Thoracic aorta (tissue), 2 donors: ENCODE measurements at places on chromosomes 2 and 18. TPM values are rescaled to one million over a fixed set of nuclear protein-coding genes. Genes with fewer than 3 reads are reported as not detected.

- H3K36me3 ChIP-seq: peaks cover 8% of the 10 kb centered on the region
- no peak for DNase-seq
- H3K27ac ChIP-seq: no peak overlapping the region
- no peaks in the 10 kb centered on the region for H3K27me3 ChIP-seq
- no peak overlapping the region for H3K4me3 ChIP-seq
Measured at GRCh38 chr2:160042054-160042453, 20.4 kb downstream of the PLA2R1 start.

GRCh38 chr2:127608061-127609030, 37.6 kb upstream of the GPR17 start:
- H3K4me1 ChIP-seq: no peaks in the 10 kb centered on the region
- H3K4me3 ChIP-seq: no peak overlapping the region
- H3K36me3 ChIP-seq: no peaks in the 10 kb centered on the region
- DNase-seq: no peak
- H3K27ac ChIP-seq: no peak overlapping the region

The SOX11 gene
- not detected for total RNA-seq

DNA sequence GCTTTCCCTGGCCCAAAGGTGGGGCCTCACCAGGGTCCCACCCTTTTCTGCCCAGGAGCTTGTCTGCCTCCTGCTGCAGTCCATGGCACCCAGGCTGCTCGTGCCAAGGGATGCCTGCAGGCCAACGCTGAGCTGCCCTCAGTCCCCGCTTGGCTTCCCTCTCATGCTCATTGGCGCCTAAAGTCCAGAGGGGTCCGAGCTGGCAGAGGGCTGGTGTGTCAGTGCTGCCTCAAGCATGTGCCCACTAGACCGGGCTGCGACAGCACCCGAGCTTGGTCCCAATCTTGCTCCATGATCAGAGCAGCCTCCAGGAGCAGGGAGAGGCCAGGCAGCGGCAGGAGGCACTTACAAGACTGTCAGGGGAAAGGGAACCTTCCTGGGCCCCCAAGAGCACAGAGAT, 287.0 kb downstream of the ICOS start:
- peaks cover 20% of the 10 kb centered on the region for H3K4me1 ChIP-seq
- no peak overlapping the region for H3K27ac ChIP-seq
- DNase-seq: no peak

GRCh38 chr18:43914018-43914417, 636.7 kb upstream of the SYT4 start:
- H3K27ac ChIP-seq: no peak overlapping the region
- no peak overlapping the region for H3K4me3 ChIP-seq
- no peaks in the 10 kb centered on the region for H3K27me3 ChIP-seq
- H3K4me1 ChIP-seq: no peaks in the 10 kb centered on the region
- H3K36me3 ChIP-seq: no peaks in the 10 kb centered on the region

DNA sequence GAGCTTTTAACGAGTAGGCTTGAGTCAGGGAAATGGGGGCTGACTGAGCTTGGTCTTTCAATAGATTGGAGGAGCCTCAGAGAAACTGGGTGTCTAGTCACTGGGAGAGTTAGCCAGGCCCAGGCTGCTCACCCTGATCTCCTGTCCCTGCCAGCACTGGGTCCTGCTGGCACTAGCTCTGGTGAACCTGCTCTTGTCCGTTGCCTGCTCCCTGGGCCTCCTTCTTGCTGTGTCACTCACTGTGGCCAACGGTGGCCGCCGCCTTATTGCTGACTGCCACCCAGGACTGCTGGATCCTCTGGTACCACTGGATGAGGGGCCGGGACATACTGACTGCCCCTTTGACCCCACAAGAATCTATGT, 720 bp downstream of the KRTCAP3 start:
- peak overlapping the region; percentile 65 for H3K27ac ChIP-seq
- DNase-seq: no peak
- H3K27me3 ChIP-seq: no peaks in the 10 kb centered on the region
- H3K4me3 ChIP-seq: no peak overlapping the region

DNA sequence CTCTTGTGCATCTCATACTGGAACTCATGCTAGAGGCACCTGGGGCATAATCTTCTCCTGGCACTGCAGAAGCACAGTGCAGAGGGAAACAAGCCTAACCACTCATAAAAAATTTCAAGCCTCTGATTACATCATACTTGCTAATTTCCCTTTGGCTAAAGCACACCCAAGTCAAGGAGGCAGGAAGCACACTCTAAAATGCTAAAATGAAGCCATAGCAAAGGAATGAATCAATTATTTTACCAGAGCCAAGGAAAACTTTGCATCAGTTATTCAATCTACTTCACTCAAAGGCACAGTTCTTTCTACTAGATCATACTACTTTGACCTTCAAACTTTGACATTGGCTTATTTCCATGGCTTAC, 79.6 kb upstream of the SPOPL start:
- no peak overlapping the region for H3K4me3 ChIP-seq
- H3K36me3 ChIP-seq: no peaks in the 10 kb centered on the region
- H3K4me1 ChIP-seq: peaks cover 9% of the 10 kb centered on the region
- no peaks in the 10 kb centered on the region for H3K27me3 ChIP-seq

- no peak for DNase-seq
- H3K27me3 ChIP-seq: no peaks in the 10 kb centered on the region
- no peak overlapping the region for H3K4me3 ChIP-seq
- no peak overlapping the region for H3K27ac ChIP-seq
- H3K4me1 ChIP-seq: peaks cover 12% of the 10 kb centered on the region
Measured at GRCh38 chr2:121161272-121161671, 123.7 kb downstream of the TFCP2L1 start.

The INO80B gene
- 17.8 TPM for total RNA-seq

The LONRF2 gene
- 17.4 TPM for total RNA-seq

DNA sequence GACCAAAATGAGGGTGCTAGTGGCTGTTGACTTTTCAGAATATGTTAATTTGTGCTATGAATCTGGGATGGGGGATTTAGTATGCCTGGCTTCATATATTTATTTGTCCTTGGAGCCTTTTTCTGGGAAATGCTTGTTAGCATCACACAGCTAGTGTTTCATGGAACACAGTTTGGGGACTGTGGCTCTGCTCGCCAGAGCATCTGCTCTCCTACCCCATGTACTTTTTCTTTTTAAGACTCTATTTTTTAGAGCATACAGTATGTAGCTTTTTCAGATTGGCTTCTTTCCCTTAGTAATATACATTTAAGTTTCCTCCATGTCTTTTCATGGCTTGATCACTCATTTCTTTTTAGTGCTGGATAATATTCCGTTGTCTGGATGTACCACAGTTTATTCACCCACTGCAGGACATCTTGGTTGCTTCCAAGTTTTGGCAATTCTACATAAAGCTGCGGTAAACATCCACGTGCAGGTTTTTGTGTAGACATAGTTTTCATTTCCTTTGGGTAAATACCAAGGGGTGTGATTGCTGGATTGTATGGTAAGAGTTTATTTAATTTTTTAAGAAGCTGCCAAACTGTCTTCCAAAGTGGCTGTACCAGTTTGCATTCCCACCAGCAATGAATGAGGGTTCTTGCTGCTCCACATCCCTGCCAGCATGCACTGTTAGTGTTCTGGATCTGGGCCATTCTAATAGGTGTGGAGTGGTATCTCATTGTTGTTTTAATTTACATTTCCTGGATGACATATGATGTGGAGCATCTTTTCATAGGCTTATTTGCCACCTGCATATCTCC, 44.1 kb downstream of the EFR3B start:
- H3K4me1 ChIP-seq: no peaks in the 10 kb centered on the region
- H3K27ac ChIP-seq: no peak overlapping the region

The GREB1 gene
- 2.4 TPM for total RNA-seq

The G6PC2 gene
- not detected for total RNA-seq

GRCh38 chr2:28413152-28413898, 20.7 kb downstream of the FOSL2 start:
- peaks cover 83% of the 10 kb centered on the region for H3K36me3 ChIP-seq
- H3K27ac ChIP-seq: no peak overlapping the region
- H3K27me3 ChIP-seq: no peaks in the 10 kb centered on the region
- peaks cover 24% of the 10 kb centered on the region for H3K4me1 ChIP-seq

The CYP26B1 gene
- total RNA-seq: 20.8 TPM

The GRHL1 gene
- total RNA-seq: 9.5 TPM

GRCh38 chr2:119366161-119366648, 429 bp downstream of the C2orf76 start:
- H3K4me3 ChIP-seq: peak overlapping the region; percentile 90
- H3K27me3 ChIP-seq: no peaks in the 10 kb centered on the region
- peaks cover 22% of the 10 kb centered on the region for H3K4me1 ChIP-seq
- H3K27ac ChIP-seq: peak overlapping the region; percentile 87
- no peak for DNase-seq

The PAX8 gene
- 2.4 TPM for total RNA-seq

The ACKR3 gene
- total RNA-seq: 68.9 TPM

GRCh38 chr2:90221300-90221651, 1529.8 kb downstream of the RPIA start:
- no peaks in the 10 kb centered on the region for H3K27me3 ChIP-seq
- no peaks in the 10 kb centered on the region for H3K36me3 ChIP-seq
- H3K27ac ChIP-seq: no peak overlapping the region
- H3K4me3 ChIP-seq: no peak overlapping the region
- no peak for DNase-seq
